AG09309 (cell line): ENCODE measurements at places on chromosomes 1 and 21.

DNA sequence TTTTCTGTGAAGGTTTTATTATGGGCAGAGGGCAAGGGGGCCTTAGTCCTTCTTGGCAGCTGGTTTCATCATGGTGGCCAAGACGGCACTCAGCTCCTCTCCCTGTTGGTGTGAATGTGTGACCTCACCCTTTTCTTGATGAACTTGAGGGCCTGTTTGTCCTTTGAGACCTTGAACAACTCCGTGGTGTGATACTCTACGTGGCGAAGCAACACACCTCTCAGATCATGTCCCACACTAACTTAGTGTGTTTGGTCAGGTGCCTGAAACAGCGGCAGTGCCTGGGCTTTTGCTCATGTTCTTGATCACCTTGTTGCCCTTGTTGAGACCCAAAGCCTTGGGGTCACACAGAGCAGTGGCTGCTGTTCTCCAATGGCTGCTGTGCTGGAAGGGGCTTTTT, 13.4 kb downstream of the L1TD1 start:
- DNase-seq, result no peak

DNA sequence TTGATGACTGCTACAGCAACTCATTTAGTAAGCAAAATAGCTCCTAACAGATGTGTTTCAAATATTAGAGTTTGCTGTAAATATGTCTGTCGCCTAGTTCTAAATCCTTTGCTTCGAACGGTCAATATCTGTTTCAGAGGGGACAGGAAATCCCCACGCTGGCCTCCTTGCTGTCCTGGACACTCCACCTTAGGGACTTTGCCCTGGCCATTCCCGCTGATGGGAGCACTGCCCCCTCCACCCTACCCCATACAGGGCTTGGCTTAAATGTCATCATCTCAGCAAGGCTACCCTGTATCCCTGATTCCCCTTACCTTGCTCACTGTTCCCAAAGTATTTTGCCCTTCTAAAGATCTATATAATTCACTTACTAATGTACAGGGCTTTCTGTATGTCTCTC, 86.1 kb upstream of the HIVEP3 start:
- no peak for DNase-seq

GRCh38 chr21:42012763-42013329, 2.7 kb upstream of the ZBTB21 start:
- DNase-seq, result no peak

DNA sequence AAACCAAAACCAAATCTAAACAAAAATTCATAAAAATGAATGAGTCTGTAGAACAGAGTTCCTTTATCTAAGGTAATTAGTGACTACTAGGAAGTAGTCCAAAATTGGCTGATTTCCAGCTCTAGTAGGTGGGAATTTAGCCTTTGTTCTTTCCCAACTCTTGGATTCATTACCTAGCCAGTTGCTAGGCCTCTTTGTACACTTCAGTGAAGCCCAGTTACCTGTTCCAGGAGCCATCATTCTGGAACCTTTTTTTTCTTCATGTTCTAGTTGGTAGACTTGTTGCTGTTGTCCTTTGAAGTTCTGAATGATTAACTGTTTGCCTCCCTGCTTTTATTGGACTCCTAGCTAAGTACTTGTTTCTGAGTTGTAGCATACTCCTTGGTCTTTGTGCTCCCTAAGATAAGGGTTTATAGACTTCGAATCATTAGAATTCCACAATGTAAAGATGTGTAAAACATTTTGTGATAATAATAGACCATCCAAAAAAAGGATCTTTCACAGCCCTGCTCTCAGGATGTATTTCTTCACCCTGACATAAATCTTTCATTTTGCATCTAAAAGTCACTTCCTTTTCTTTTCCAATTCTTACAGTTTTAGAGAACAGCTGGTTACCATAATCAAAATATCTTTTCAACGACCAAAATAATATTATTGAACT, 9.8 kb downstream of the PLA2G4A start:
- DNase-seq, result no peak

DNA sequence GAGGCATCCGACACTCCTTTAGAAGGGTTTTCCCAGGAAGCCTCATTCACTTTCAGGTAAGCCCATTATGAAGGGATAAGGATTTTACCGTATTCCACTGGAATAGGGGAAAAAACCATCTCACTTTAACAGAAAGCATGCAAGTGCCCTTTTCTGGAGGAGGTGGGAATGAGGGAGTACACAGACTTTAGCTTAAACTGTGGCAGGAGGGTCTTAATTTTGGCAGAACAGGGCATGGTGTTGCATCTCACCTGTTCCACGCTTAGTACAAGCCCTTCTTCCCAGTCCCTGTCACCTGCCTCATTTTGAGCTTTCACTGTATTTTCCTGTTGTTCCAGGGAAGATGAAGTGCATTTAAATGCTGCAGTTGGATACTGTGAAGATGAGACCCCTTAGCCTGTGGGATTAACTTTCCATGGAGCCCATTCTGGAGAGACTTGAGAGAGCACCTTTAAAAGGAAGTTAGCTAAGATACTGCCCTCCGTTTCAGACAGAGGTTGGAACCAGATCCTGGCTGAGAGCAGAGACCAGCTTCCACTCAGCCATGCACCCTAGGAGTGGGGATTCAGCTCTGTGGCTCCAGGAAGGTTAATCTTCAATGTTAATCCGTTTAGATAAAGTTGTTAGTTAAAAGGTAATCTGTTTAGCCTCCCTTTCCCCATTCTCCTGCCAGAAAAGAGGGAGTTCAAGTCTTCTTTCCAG, 42.6 kb downstream of the PBX1 start:
- no peak for DNase-seq

DNA sequence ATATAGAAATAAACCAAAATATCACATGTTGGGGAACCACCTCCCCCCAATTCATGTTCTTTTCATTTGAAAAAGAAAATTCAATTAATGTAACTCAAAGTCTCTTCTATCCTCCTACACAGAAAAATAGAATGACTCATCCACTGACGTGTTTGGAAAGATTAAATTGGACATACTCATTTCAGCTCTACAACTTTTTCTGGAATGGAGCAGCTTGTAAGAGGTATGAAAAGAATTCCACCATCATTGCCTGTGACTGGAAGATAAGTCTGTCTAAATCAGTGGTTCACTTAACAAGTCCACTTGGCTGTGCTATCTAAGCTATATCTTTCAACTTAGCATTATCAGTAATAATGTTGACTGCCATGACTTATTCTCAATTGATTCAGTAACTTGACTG, 702.3 kb downstream of the BRINP3 start:
- no peak for DNase-seq

- DNase-seq, result no peak
Measured at GRCh38 chr1:40808909-40809308, 25.3 kb downstream of the KCNQ4 start.

GRCh38 chr1:82032068-82032467, 231.3 kb downstream of the ADGRL2 start:
- DNase-seq, result no peak

- DNase-seq, result no peak
Measured at GRCh38 chr1:88737338-88737927, 53.4 kb downstream of the PKN2 start.

GRCh38 chr1:162128693-162129356, 59.3 kb downstream of the NOS1AP start:
- DNase-seq, result no peak

- no peak for DNase-seq
Measured at GRCh38 chr1:9194024-9194423, 40.5 kb upstream of the H6PD start.

GRCh38 chr1:34867415-34867814, 7.9 kb upstream of the SMIM12 start:
- DNase-seq, result no peak

- DNase-seq, result no peak
Measured at GRCh38 chr1:87314091-87314490, 14.6 kb upstream of the LMO4 start.

DNA sequence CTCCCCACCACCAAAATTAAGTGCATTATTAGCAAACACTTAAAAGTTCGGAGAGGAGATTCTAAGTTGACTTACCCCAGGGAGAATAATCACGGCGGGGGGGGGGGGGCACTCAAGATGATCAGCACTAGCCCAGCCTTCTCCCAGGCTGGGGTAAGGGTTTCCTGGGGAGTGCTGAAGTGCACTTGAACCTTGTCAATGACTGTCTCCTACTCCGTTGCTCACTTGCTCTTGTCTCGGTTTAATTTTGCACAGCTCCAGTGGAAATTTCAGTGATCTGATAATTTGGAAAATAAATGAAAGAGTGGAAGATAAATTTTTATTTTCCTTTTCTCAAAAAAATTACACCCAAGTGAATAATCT, 59.2 kb downstream of the PBX1 start:
- DNase-seq, result no peak

- no peak for DNase-seq
Measured at GRCh38 chr1:152325111-152325510, at the start of gene FLG. FLG (minus strand) TSS chr1:152325239; CDS start chr1:152315456, 9,783 bp downstream.

DNA sequence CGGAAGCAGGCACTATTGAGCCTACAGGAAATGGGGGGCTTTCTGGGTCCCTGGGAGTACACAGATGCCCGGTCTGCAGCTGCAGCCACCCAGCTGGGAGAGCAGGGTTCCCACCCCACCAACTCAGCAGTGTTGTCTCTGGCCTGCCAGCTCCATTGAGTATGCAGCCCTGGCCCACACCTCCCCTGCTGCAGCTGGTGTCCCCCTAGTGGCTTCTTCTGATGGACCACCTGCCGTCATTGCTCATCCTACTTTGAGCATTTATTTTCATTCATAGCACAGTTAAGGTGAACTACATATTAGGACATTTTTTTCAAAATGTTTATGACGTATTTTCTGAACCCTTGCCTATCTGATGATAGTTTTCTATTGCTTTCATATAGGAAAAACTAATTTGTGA, 189.8 kb upstream of the LYPLAL1 start:
- DNase-seq, result no peak

- DNase-seq, result no peak
Measured at GRCh38 chr1:1219341-1219740, 5.4 kb upstream of the TNFRSF4 start.

- DNase-seq, result peak; percentile 14
Measured at GRCh38 chr1:119367432-119368124, 1.0 kb upstream of the HAO2 start.

DNA sequence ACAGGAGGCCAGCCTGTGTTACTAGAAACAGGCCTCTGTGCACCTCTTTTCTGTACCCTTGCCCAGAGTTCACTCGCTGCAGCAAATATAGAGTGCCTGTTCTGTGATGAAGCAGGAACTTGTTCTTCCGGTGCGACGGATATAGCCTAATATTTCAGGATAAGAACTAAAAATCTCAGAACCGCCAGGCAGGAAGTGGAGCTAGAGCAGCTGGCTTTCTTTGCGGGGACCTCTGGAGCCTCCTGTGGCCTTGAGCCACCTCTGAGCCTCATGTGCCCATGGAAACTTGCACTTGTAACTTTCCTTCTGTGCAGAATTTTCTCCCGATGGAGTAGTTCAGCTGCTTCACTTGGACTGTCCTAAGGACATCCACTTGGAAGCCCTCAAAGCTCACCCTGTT, 44.5 kb upstream of the VAMP3 start:
- DNase-seq, result no peak

DNA sequence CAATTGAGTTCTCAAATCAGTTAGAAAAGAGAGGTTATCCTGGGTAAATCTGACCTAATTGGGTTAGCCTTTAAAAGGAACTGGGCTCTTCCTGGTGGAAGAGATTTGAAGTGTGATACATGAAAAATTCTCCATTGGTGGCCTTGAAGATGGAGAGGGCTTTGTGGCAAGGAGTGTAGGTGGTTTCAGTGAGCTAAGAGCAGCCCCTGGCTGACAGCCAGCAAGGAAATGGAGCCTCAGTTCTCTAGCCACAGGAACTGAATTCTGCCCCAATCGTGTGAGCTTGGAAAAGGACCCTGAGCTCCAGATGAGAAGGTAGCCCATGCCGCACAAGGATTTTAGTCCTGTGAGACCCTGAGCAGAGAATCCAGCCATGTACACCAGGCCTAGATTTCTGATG, 12.7 kb upstream of the HYI start:
- DNase-seq, result no peak

DNA sequence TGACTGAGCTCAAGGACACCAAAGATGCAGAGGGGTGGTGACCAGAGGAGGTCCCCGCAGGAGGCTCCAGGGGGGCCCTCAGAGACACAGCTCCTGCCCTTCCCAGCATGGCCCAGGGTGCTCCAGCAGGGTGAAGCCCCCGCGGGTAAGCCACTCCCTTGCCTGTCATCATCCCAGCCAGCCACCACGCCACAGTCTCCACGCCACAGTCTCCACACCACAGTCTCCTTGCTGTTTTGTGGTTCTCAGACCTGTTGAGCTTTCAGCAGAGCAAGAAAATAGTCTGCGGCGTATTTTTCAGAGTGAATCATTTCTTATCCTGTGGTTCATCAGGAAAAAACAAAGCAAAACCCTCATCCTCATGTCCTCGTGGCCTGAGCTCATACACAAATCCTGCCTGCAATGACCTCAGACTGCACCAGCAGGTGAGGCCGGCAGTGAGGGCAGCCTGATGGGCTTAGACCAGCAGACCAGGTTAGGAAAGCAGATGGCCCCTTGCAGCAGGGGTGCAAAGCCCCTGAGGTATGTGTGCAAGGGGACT, 25.7 kb upstream of the ABCG1 start:
- DNase-seq, result no peak

DNA sequence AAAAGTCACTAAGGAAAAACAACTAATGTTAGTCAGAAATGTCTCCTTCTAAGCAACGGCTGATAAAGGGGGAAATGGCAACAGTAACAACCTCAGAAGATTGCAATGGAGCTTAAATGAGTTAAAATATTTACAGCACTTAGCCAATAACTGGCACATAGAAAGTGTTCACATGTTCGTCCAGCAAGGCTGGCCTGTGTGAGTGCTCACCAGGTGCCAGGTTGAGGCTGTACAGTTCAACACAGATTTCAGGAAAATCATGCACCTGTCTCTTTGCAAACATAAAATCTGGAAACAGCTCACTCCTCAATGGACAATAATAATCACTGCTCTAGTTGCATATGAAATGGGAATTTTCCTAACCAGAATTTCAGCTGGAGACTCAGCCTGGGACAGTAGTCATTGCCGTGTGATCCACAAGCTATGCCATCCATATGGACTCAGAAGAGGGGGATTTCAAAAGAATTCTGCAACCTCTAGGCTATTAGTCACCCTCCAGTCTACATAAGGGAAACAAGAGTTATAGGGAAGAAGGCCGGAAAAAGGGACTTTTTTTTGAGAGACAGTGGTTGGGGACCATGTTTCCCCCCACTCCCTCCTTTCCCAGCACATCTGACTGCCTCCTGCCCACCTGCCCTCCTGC, 68.6 kb downstream of the SYDE2 start:
- no peak for DNase-seq

- no peak for DNase-seq
Measured at GRCh38 chr1:162250004-162250730, 126.5 kb downstream of the SPATA46 start.

DNA sequence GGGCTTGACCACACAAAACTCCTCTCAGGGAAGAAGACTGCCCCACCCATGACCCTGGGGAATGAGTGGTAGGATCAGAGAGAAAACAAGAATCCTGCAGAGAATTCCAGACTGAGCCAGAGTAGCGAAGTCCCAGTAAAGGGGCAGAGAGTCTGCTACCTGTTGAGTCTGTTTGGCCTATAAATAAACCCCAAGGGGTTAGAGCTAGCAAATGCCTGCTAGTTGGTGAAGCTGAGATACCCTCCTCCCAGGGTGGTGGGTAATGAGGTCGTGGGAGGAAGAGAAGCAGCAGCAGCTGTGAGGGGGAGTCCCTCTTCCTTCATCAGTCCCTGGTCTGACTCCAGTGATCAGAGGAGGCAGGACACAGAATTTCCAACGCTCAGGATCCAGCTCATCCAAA, 2.5 kb downstream of the TRAF3IP3 start:
- no peak for DNase-seq

GRCh38 chr1:16293538-16293937, 56.6 kb upstream of the CPLANE2 start:
- no peak for DNase-seq
